ENCODE measurements at places on chromosomes 4 and X.

- DNase-seq: no peak
Observed at GRCh38 chr4:176927664-176928063, 134.9 kb upstream of the VEGFC start.

GRCh38 chr4:20178902-20179576, 72.7 kb upstream of the SLIT2 start:
- DNase-seq: no peak

DNA sequence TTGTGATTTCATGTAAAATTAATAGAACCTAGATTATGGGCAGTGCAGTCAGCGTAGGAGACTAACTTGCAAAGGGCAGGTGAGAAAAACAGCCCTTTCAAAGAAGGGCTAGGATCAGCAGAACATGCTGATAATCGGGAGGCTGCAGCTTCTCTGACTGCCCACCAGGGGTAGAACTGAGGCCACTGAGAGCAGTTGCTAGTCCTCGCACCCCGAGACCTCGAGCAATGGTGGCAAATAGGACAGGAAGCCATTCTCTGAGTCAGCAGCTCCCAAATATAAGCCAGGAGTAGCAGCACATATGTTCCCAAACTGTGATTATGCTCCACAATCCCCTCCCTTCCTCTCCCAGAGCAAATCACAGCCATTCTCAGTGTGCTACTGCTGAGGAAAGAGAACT, 186.5 kb downstream of the MSL3 start:
- no peak for DNase-seq

DNA sequence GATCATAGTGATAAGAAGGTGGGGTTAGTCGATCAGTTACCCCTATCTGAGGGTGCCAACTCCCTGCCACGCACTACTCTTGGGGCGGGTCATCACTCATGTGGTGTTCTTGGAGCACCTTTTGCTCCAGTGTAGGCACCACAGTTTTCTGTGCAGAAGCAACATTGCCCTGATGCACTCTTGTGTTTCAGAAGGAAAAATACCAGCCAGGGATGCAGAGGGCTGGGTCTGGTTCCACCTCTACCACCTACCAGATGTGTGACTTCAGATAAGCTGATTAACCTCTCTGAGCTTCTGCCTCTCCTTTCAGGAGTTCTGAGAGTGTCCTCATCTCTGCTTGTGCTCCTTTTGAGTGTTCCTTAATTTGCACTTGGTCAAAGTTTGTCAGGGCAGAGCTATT, 29.9 kb upstream of the PROM1 start:
- no peak for DNase-seq

GRCh38 chr4:16183604-16184003, 42.7 kb downstream of the TAPT1 start:
- no peak for DNase-seq

DNA sequence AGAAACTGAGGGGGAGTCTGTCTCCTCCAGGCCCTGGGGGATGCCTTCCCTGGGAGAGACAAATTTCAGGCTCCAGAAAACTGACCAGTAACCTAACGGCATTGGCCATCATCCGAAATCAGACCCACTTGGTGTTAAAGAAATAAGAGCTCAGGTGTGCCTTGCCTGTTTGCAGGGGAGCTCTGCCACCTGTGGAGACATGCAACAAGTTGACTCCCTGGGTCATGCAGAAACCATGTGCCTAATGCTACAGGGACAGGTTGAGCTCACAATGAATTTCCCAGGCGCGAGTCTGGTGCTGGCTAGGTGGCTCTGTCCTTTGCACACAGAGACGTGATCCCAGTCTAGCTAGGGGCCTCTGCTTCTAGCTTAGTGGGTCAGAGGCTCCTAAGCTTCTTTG, 95.8 kb upstream of the KIT start:
- no peak for DNase-seq

GRCh38 chr4:48033825-48034413, 17.3 kb downstream of the NIPAL1 start:
- no peak for DNase-seq

DNA sequence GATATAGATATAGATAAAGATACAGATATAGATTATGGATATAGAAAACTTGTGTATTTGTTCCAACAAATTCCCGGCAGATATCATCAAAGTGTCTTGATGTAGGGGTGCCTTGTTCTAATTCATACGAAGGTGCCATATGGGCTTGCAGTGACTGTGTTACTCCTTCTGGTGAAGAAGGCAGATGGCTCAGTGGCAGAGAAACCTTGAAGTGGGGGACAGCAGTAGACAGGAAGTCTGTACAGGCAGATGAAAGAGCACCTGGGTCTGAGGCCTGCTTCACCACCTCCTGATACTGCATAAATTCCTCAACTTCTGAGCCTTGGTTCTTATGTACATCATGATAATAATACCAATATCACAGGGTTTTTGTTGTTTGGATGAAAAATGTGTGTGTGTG, 179.5 kb upstream of the GATB start:
- DNase-seq: no peak

DNA sequence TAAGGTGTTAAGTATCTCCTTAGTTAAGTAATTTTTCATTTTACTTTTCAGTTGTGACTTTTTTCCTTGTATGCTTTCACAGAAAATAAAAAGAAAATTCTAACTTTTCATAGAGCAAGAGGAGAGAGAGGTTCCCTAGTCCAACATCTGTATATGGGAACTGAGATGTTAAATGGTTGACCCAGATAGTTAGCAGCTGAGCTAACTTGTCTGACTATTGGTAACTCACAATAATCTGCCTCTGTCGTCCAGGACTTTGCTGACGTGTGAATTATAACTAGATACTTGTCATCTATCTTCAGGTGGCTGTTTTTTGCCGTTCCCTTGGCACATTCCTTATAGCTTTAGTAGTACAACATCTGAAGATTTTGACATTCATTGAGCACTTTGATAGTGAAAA, 29.9 kb downstream of the TBC1D19 start:
- no peak for DNase-seq

GRCh38 chr4:138003248-138003647, 238.9 kb downstream of the SLC7A11 start:
- DNase-seq: no peak

DNA sequence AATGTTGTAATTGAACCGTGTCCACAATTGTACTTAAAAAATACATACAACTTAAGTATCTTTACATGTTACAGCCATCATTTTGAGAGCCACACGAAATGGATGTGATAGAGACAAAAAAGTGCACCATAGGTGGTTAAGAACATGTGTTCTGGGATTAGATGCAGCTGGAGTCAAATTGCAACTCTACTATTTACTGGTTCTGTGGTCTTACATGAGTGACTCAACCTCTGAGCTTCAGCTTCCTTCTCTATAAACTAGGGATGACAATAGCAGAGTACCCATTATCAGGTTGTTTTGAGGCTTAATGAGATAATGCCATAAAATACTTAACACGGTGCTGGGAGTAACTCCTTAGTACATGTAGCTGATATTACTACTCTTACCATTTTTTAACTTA, 130.4 kb downstream of the IDS start:
- DNase-seq: no peak

DNA sequence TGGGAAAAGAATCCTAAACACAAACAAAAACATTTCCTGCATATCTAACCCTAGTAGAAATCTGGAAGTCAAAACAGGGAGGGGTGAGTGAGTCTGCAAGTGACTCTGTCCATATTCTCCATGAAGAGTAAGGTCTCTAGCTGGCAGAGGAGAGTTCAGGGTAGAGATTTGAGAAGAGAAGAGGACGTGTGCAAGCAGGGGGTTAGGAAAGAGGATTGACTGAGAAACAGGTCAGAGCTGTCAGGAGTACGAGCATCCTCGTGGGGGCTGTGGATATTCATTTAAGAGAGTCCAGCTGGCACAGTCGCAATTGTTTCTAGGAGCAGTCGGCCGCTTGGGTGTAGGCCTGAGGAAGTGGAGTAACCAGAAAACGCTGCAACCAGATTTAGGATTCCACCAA, 27.9 kb downstream of the PROM1 start:
- no peak for DNase-seq

DNA sequence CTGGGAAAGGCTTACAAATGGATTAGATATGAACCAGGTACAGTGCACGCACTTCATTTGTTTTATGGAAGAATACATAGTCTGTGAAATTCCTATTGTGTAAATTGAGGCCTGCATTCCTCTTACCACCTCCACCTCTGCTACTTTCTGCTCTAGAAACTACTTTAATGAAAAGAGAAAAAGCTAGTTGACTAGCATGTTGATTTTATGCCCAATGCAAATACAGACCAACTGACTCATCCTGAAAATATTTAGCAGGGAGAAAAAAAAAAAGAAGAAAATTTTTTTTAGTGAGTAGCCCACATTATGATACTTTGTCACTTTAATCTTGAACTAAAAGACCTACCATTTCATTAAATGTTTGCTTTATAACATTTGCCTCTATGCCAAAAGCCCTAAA, 41.2 kb downstream of the DCLK2 start:
- DNase-seq: no peak

GRCh38 chr4:158543191-158543590, 21.5 kb downstream of the RXFP1 start:
- DNase-seq: no peak

- no peak for DNase-seq
Observed at GRCh38 chr4:30760551-30760950, 40.4 kb downstream of the PCDH7 start.

DNA sequence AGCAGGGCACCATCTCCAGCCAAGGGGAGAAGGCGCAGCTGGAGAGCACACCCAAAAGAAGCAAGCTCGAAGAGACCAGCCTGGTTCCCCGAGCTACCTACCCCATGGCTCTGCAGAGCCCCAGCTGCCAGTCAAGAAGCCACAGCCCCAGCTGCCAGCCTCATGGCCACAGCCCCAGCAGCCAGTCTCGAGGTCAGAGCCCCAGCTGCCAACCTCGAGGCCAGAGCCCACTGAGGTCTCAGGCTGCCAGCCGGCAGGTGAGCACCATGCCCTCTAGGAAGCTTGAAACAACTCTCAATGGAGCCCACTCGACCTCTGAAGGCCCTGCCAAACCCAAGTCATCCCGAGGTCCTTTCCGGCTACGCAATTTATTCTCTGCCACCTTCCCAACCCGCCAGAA, 27.0 kb upstream of the PRPS1 start:
- DNase-seq: no peak

- no peak for DNase-seq
Observed at GRCh38 chr4:20629186-20630106, 70.8 kb upstream of the PACRGL start.

- DNase-seq: no peak
Observed at GRCh38 chr4:153220682-153221395, 16.6 kb downstream of the TRIM2 start.

DNA sequence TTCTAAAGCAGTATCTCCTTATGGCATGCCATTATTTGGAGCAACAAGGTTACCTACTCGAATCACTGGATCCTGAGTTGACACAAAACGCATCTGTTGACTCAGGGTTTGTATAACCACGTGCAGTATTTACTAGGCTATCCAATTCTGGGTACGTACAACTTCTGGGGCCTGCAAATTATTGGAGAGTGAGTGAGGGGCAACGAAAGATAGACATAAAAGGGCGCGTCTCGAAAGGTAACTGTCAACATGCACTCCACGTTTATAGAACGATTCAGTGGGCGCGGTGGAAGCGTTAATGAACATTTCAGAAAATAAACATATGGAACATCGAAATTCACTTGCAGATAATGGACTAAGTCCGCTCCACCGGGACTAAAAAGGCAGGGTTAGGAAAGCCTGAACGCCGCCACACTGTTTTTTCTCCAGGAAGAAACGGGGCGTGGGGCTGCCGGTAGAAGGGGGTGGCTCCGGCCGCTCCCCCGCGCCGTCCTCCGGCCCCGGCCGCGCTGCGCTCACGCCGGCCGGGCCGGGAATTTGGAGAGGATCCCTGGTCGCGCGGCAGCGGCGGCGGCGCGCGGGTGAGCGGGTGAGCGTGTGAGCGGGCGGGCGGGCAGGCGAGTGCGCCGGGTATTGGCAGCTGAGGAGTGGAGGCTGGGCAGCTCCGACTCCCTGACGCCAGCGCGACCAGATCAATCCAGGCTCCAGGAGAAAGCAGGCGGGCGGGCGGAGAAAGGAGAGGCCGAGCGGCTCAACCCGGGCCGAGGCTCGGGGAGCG, at the start of gene SMAD1:
Gene SMAD1, plus strand, starts transcription at position 690 of the 778 bp plus-strand sequence. CDS start 32,761 bp downstream, outside the sequence.
- DNase-seq: peak; percentile 17

- DNase-seq: no peak
Observed at GRCh38 chr4:79678472-79679202, 270.6 kb upstream of the GK2 start.

GRCh38 chrX:144379156-144379555, 495.3 kb downstream of the UBE2NL start:
- no peak for DNase-seq

GRCh38 chr4:182102576-182102975, 140.6 kb upstream of the TENM3 start:
- no peak for DNase-seq

GRCh38 chr4:107125496-107125895, 89.4 kb upstream of the DKK2 start:
- no peak for DNase-seq

GRCh38 chrX:152151256-152151655, 12.9 kb upstream of the MAGEA10 start:
- no peak for DNase-seq

- no peak for DNase-seq
Observed at GRCh38 chrX:105697984-105698781, 124.2 kb upstream of the NRK start.

GRCh38 chr4:78710536-78710935, 65.6 kb upstream of the BMP2K start:
- no peak for DNase-seq

GRCh38 chr4:112127803-112128202, 17.5 kb upstream of the FAM241A start:
- no peak for DNase-seq

DNA sequence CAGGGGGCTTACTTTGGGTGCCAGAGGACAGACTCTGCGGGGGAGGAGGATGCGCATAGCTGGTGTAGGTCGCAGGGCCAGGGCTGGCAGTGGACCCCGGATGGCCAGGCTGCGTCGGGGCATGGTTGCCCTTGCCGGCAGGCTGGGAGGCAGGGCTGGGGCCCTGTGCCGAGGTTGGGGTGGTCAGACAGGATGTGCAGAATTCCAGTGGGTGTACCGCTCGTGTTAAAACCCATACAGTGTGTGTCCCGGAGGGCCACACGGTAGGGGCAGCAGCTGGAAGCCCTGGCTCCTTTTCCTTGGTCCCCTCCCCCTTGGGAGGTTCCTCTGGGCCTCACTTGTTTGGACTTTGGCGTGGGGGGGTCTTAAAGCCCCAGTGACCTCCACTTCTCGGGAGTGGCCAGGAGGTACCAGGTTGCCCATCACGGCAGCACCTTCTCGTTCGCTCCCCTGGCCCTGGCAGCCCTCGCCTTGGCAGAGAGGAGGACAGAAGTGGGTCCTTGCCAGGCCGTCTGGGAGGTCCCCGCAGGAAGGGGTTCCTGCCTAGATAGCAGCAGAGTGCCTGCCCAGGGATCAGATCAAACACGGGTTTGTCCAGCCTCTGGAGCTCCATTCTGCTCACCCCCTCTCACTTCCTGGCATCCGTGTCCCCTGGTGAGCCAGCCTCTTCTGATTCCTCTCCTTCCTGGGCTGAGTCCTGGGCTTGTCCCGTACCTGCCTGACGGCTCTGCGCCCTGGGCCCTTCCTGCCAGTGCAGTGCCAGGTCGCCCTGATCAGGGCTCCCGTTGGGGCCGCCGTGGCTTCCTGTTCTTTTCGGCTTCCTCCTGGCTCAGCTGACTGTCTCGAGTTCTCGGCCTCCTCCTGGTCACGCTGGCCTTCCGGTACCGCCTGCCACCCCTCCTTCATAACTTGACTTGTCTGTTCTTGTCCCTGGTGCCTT, 56.7 kb upstream of the HGFAC start:
- no peak for DNase-seq

- no peak for DNase-seq
Observed at GRCh38 chr4:7045961-7046921, 3.1 kb downstream of the TADA2B start.

GRCh38 chrX:17411205-17411604, 36.2 kb downstream of the NHS start:
- no peak for DNase-seq

- no peak for DNase-seq
Observed at GRCh38 chr4:39435659-39436563, 22.8 kb downstream of the RPL9 start.

Data from cortex of kidney (tissue), 1 donor.